Adrenal gland (tissue), 19 donors: ENCODE measurements at places on chromosomes 4 and X.

- no peak for DNase-seq
These were observed 1248.7 kb downstream of the PCDH7 start for GRCh38 chr4:31968842-31969241.

- DNase-seq, result no peak
These were observed 535.2 kb downstream of the GALNTL6 start for GRCh38 chr4:172348426-172348825.

DNA sequence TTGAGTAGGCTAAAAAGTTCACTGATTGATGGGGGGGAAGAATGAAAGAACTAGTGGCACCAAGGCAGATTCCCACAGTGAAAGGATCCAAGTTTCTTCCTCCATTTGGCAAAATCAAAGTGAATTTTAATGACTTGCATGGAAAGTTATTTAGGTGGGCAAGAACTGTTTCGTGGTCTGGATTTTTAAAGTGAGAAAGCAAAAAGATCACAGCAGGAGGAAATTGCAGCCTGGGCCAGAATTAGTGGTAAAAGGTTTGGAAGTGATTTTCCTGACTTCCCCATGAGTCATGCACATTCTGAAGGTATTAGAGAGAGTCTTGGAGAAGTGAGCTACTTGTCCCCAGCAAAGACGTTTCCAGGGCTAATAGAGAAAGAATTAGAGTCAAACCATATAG, 207.8 kb downstream of the ANTXR2 start:
- no peak for DNase-seq

- DNase-seq, result no peak
These were observed 93.6 kb upstream of the SMAD1 start for GRCh38 chr4:145388043-145388442.

- DNase-seq, result no peak
These were observed 19.3 kb upstream of the CPE start for GRCh38 chr4:165359506-165359905.
